ENCODE measurements at places on chromosomes 5 and 9. TPM values are rescaled to one million over a fixed set of nuclear protein-coding genes. Genes with fewer than 3 reads are reported as not detected.

- peaks cover 6% of the 10 kb centered on the region for H3K27me3 ChIP-seq
- no peak overlapping the region for H3K4me3 ChIP-seq
- no peak overlapping the region for H3K27ac ChIP-seq
- peaks cover 18% of the 10 kb centered on the region for H3K4me1 ChIP-seq
- H3K36me3 ChIP-seq, result no peaks in the 10 kb centered on the region
These were observed 161.3 kb downstream of the ZNF608 start for GRCh38 chr5:124584991-124585715.

ABO gene
- total RNA-seq, result not detected

NTRK2 gene
- total RNA-seq, result 0.09 TPM

DNA sequence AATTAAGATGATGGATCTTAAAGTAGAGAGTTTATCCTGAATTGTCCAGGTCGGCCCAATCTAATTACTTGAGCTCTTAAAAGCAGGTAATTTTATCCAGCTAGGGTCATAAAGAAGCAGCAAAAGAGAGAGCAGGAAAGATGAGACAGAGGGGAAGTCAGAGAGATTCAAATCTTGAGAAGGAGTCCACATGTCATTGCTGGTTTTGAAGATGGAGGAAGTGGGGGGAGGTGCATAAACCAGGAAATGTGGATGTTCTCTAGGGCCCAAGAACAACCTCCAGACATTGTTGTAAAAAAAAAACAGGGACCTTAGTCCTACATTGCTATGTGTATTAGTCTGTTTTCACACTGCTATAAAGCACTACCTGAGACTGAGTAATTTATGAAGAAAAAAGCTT lies 66.4 kb downstream of the SLCO4C1 start:
- H3K27me3 ChIP-seq, result no peaks in the 10 kb centered on the region
- peaks cover 8% of the 10 kb centered on the region for H3K4me1 ChIP-seq
- H3K27ac ChIP-seq, result no peak overlapping the region

FLT4 gene
- 4.4 TPM for total RNA-seq

- H3K27ac ChIP-seq, result no peak overlapping the region
- H3K4me3 ChIP-seq, result no peak overlapping the region
- no peaks in the 10 kb centered on the region for H3K27me3 ChIP-seq
- H3K4me1 ChIP-seq, result peaks cover 29% of the 10 kb centered on the region
These were observed 1.4 kb upstream of the OGN start for GRCh38 chr9:92405818-92406217.

DNA sequence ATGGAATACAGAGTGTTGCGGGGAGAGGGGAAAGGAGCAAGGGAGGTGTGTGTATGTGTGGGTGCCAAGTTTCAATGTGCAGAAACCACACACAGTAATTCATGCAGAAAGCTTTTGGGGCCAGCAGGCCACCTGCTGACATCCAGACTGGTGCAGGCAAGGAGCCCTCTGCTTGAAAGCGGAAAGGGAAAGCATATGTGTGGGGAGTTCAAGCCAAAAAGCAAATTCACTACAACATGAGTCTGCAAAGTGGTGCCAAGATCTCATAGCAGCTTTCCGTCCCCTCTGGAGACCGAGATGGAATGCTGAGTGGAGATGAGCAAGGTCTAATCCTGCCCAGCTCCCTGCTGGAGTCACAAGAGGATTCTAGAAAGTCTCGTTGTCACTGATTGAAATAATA lies 159.7 kb upstream of the VLDLR start:
- DNase-seq, result no peak
- no peak overlapping the region for H3K27ac ChIP-seq
- peaks cover 12% of the 10 kb centered on the region for H3K27me3 ChIP-seq
- no peaks in the 10 kb centered on the region for H3K36me3 ChIP-seq

- DNase-seq, result no peak
- no peak overlapping the region for H3K4me3 ChIP-seq
- no peaks in the 10 kb centered on the region for H3K36me3 ChIP-seq
- H3K27me3 ChIP-seq, result peaks cover 6% of the 10 kb centered on the region
- no peaks in the 10 kb centered on the region for H3K4me1 ChIP-seq
These were observed 49.8 kb downstream of the MAP1B start for GRCh38 chr5:72156946-72157624.

DNA sequence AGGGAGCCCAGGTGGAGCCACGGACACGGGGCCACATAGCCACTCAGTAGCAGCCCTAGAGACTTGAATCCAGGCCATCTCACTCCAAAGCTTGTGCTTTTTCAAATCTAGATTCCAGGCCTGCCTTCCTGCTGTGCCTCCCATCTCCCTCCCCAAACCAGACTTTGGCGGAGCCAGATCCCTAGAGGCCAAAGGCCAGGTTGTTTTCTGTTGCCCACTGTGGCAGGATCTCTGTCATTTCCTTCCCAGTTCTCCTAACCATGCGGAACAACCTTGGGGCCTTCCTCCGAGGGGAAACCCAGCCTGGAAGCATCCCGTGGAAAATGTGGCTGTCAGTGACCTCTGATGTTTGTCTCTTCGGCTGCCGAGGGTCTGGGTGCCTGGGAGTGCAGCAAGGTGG lies 16.4 kb upstream of the RPS14 start:
- H3K27me3 ChIP-seq, result no peaks in the 10 kb centered on the region
- H3K4me3 ChIP-seq, result no peak overlapping the region
- peaks cover 5% of the 10 kb centered on the region for H3K4me1 ChIP-seq
- no peak overlapping the region for H3K27ac ChIP-seq
- no peak for DNase-seq

DNA sequence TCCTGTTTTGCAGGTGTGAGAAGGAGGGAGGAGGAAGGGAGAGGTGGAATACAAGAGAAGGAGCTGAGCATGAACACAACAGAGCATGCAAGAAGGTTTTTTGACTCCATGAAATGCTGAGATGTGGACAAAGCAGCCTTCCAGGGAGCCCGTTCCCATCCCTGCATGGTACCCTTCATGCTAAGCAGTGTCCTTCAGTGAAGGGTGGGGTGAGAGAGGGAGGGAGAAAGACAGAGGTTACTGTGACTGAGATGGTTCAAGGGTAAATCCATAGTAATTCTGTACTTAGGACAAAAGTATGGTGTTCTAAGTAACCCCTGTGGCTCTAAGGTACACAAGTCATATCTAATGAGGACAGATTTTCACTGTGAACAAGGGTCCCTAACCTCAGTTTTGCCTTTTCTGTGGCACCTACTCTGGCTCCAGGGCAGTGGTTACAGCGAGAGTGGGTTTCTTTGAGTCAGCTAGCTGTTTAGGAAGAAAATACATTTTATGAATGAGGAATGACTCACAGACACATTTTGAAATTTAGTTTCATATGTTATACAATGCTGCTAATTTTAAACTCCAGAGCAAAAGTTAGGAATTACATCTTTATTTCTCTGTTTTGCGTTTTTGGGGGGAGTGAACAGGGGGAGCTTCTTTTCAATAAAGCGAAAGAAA lies 184.9 kb upstream of the SLC12A2 start:
- H3K27me3 ChIP-seq, result no peaks in the 10 kb centered on the region
- no peak overlapping the region for H3K4me3 ChIP-seq
- no peaks in the 10 kb centered on the region for H3K36me3 ChIP-seq
- no peak overlapping the region for H3K27ac ChIP-seq
- peaks cover 9% of the 10 kb centered on the region for H3K4me1 ChIP-seq
- DNase-seq, result peak; percentile 41
